Activated CD4-positive, CD25-positive, alpha-beta regulatory T cell treated with anti-CD3 and anti-CD28 coated beads, Interleukin-2, amount 50 U/mL, for 16 hours (primary cell): ENCODE measurements at places on chromosomes 5 and 9.

DNA sequence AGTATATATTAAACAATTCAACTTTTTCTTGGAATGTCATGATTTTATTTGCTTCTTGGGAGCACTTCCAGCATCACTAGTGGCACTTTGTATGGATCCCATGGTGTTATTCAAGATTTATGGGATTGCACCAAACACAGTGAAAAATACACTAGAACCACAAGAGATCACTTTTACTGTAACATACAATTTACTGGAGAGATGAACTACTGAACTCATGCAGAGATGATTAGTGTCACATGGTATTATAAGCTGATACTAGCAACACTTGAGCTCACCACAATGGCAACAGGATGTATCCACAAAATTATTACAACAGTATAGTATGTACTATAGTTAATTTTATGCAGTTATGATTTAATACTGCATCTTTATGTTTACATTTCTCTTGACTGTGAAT, 16.3 kb upstream of the SLC36A2 start:
- DNase-seq = no peak

DNA sequence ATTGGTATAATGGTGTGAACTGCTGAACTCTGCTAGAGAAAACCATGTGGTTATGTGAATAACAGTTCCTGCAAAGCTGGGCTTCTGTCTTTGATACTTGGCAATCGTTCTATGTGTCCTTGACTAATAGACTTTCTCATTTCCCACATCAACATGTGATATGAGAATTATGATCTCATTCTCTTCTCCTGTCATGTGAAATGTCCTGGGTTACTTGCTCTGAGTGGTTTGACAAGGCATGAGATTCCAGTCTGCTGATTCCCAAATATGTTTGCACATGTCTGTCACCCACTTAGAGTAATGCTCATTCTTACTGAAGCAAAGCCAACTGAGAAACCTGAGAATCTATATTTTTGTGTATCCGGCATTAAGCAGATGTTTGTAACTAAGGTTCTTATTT, 141.2 kb downstream of the PARP8 start:
- no peak for DNase-seq

DNA sequence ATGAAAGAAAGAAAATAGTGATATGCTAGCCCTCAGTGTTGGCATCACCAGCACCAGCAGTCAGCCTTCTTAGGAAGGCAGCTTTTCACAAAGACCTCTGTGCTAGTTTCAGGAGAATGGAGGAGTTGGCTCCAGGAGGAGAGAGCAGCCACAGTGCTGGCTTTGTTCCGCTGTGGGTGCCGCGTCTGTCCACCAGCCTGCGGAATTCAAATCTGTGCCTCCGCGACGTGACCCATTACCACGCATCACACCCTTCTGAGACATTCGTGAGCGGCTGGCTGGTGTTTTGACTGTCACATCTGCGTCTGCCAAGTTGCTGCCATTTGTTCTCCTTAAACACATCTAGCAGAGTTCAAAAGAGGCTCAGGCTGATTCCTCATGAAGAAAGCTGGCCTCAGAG, 34.4 kb downstream of the SNX18 start:
- DNase-seq = no peak

- no peak for DNase-seq
These were observed 30.2 kb upstream of the ANXA1 start for GRCh38 chr9:73121375-73121935.

GRCh38 chr5:72233835-72234234, 86.2 kb downstream of the MRPS27 start:
- no peak for DNase-seq

GRCh38 chr9:75878488-75878860, 12.0 kb upstream of the PCSK5 start:
- DNase-seq = no peak

- no peak for DNase-seq
These were observed 134.5 kb downstream of the TRIO start for GRCh38 chr5:14277385-14278320.

DNA sequence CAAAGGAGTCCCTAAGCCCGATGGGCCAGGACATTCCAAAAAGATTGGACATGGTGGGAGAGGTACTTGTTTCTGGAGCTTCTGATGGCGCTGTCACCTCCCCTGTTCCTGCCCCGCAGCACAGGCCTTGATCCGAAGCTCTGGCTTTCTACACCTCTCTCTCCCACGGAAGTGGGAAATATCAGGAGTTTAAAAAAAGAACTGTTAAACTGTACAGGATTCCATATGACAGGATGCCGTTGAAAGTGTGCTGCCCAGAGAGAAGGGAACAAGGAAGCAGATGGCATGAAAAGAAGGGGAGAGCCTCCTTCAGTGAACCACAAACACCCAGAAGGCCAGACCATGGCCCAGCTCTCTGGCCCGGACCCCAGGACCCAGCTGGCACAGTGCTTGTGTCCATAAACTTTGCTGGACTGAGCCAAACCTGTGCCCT, 26.8 kb upstream of the SLC2A8 start:
- no peak for DNase-seq

- DNase-seq = no peak
These were observed 1.5 kb downstream of the NFIL3 start for GRCh38 chr9:91421971-91422757.

DNA sequence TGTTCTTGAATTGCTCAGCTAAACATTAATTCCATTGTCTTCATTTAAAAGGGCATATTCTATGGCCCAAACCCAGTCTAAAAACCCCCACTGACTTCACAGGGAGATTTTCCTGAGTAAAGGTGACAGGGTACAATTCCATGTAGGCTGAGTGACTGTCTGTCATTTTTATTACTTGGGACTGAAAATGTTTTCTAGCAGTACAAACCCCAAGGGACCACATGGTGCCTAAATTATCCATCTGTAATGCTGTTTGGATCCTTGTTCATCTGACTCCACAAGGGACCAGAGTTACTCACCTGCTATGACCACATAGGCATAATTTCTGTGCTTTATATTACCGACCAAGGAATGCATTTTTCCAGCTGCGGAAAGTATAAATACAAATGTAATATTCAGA, 349.1 kb downstream of the ZNF608 start:
- DNase-seq = no peak

DNA sequence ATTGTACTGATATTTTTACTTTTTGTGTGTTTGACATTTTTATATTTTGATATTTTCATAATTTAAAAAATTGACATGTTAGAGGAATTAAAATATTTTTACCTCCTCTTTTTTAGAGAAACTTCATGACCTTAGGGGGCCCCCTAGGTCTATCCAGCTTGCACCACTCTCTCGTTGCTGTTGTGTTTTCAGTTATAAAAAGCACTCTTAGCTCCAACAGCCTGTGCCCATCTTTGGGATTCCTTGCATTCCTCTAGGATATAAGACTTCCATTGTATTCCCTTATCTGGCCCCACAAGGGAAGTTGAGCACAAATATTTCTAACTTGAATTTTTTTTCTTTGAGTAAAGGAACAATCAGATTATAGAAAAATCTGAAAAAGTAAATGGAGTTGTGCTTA, 245.3 kb downstream of the SH3GL2 start:
- DNase-seq = no peak

DNA sequence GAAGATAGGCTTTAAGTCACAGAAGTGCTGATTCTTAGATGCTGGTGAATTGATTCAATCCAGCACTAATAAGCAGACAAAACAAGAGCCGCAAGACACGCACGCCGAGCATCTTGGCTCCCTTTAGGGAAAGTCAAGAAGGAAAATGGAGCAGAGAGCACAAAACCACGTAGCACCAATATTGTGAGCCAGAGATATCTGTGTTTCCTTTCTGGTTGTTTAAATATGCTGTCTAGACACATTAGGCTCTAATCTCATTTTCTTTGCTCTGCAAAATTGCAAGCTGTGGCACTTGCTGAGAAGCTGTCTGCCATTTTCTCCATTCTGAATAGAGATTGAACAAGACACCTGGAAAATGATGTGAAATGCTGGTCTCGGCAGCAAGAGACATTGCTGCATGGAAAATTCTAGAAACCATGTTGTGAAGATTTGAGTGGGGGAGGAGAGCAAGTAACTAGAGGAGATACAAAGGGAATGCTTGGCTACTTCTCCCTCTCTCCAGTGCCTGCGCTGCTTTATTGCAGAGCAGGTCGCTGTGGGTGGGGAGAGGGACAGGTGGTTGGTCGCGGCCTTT, 336.3 kb downstream of the MED10 start:
- no peak for DNase-seq

DNA sequence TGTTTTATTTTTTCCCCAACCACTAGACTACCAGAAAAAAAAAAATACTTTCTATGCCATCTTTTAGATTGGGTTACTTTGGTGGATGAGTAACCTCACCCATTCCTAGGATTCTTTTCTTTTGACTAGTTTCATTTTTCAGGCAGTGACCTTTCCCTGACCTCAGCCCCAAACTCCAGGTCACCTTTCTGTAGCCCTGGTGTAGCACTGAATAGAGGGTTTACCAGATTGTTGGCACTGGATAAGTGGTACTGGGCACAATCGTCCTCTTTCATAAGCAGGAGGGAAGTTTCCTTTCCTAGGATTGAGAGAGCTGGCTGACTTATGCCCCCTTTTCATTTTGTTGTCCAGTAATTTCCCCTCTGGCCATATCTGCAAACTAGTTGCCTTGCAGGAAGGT, 169.4 kb upstream of the TMEM161B start:
- no peak for DNase-seq

- DNase-seq = no peak
These were observed 27.4 kb upstream of the GCNT1 start for GRCh38 chr9:76431601-76432000.

GRCh38 chr5:99590806-99591205, 662.0 kb upstream of the CHD1 start:
- DNase-seq = no peak

DNA sequence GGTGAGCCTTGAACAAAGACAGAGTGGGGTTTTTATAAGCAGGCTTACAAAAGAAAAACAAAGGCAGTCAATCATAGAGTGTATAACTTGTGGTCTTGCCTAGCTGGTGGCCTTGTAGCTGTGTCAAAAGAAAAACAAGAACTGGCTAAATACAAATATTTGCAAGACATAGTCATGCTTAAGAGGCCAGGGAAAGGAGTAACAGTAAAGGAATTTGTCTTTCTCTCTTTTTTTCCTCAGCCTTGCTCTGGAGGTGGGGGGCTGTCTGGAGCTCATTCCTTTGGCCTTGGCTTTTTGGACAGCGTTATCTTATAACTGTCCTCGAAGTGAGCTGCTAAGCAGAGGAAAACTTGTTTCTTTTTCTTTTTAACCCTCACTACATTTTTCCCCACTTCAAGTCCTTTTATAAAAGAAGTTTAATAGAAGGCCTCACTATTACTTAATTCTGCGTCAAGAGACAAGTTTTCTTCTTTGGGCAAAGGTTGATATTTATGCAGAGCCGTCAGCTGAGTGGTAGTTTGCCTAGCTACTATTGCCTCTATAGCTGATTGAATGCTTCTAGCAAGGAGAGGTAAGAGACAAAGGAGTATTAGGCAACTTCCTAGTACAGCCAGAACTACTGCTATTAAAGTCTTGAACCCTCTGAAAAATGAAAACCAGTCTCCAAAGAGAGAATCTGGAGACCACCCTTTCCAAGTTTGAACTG, 14.3 kb downstream of the CEL start:
- no peak for DNase-seq

DNA sequence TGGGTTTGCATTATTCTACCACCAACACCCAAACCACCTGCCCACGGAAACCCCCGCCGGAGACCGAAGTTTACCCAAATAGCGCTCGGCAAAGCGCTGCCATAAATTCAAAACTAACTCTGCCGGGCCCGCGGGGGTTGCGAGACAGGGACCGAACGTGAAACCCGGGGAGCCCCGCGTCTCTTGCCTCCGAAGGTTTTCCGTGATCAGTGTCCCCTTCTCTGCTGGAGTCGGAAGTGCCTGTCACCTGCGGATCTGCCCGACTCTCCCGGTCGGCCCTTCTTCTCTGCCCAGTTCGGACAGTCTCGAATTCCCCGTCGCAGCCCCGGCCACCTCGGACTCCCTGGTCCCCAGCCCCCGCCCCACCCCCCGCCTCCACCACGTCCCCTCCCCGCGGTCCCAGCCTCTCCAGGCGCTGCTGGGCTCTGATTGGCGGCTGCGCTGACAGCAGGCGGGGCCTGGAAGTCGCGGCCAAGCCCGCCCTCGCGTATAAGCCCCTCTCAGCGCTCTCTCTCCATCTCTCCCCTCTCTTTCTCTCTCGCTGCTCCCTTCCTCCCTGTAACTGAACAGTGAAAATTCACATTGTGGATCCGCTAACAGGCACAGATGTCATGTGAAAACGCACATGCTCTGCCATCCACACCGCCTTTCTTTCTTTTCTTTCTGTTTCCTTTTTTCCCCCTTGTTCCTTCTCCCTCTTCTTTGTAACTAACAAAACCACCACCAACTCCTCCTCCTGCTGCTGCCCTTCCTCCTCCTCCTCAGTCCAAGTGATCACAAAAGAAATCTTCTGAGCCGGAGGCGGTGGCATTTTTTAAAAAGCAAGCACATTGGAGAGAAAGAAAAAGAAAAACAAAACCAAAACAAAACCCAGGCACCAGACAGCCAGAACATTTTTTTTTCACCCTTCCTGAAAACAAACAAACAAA, at the start of gene RORB:
Gene RORB (plus strand): TSS at position 517 of the 929 bp plus-strand sequence. CDS start 642 bp downstream, outside the sequence.
- no peak for DNase-seq

DNA sequence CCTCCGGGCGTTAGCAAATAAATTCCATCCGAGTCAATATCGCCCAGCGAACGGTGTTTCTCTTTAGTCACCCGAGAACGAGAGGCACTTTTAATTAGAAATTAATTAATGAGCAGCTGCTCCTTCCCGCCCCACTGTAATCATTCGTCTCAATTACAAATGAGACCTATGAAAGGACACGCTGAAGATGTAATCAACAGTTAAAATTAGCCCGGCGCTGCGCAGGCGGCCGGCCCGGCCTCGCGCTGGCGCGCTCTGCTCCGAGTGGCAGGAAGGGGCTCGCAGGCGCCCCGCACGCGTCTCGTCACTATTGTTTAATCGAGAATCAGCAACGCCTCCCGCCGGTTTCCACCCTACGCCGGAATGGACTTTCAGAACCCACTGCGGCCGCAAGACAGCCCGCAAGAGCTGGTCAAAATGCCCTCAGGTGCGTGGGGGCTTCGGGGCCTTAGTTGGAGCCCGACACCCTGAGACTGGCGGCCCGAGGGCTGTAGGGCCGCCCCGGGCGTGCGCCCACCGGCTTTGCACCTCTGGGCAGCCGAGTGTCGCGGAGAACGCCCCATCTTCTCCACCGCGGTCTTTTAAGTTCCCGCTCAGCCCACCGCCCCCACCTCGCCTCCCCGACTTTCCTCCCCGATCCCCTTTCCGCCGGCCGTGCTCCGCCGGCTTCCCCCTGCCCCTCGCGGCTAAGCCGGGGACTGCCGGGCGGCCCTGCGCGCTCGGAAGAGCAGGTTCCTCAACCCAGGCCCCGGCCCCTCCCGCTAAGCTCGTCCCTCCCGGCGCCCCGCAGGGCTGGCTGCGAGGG, 597 bp upstream of the IRX4 start:
- DNase-seq = no peak

GRCh38 chr9:136323371-136323789, 4.0 kb upstream of the GPSM1 start:
- DNase-seq = no peak

DNA sequence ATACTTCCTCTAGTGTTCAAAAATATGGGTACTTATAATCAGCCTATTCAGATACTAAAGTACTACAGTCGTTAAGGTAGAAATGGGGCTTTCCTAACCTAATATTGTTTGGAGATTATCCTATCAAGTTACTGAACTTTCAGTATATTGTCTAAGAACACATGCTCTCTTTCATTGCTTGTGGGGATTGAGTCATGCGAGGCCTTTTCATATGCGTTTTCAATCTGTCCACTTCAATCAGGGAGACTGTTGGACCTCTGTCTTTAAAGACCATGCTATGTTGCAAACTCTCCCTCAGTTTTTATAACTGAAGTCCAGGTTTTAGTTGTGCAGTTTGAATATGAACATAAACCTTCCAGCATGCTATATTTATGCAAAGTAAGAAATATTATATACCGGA, 15.0 kb downstream of the PRR16 start:
- DNase-seq = no peak

- DNase-seq = no peak
These were observed 11.7 kb upstream of the PCDHB1 start for GRCh38 chr5:141039517-141039916.
